Activated naive CD8-positive, alpha-beta T cell treated with anti-CD3 and anti-CD28 coated beads for 36 hours (primary cell): ENCODE measurements at places on chromosomes 7 and 10. TPM values are rescaled to one million over a fixed set of nuclear protein-coding genes. Genes with fewer than 3 reads are reported as not detected.

The NPC1L1 gene
- not detected for total RNA-seq

The STEAP1 gene
- total RNA-seq: 2.4 TPM

The SUN3 gene
- total RNA-seq: not detected

The CEP55 gene
- 47.6 TPM for total RNA-seq

The IL15RA gene
- total RNA-seq: 27.8 TPM

The RASA4B gene
- 23.6 TPM for total RNA-seq

The FLNC gene
- 0.12 TPM for total RNA-seq

The NRAP gene
- not detected for total RNA-seq

DNA sequence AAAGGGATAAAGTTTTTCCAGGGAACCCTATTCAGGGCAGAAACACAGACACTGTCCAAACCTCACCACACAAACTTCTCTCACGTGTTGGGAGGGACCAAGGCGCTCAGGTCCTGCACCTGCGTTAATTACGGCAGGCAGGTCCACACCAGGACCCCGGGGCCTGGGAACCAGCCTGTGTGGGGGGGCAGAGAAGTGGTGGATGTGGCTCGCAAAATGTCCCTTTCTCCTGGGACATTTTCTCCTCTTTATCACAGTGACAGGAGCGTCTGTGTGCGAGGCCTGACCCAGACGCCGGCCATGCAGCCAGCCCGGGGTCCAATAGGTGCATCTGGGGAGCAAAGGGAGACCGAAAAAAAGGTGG lies 73.4 kb upstream of the ZNF722 start:
- no peaks in the 10 kb centered on the region for H3K27me3 ChIP-seq
- no peak for DNase-seq
- peaks cover 20% of the 10 kb centered on the region for H3K36me3 ChIP-seq
- H3K4me3 ChIP-seq: peak overlapping the region; percentile 92

DNA sequence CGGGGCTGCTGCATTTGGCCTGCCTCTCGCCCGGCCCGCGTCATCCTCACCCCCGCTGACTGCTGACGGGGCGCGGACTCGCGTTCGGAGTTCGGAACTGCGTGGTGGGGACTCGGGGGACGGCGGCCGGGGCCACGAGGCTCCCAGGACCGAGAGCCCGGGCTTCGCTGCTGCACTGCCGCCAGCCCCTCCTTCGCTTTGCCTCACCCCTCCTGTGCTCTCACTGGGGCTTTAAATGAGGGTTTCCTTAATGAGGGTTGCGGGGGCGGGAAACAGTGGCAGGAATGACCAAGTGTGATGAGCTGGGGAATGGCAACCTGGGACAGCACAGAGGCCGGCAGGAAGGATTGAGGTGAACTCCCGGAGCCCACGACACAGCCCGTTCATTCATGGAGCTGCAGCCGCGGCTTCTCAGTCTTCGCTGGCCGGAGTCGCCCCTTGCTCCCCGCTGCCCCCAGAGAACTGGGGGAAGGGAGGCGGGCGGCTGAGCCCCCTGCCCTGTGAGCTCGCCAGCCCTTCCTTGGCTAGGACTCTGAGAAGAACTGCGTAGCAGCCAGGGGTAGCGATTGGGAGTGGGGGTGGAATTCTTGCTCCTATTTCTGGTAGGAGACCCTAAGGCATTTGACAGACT lies 1.5 kb upstream of the LRRC4 start:
- peaks cover 20% of the 10 kb centered on the region for H3K36me3 ChIP-seq
- H3K27ac ChIP-seq: no peak overlapping the region
- H3K4me3 ChIP-seq: peak overlapping the region; percentile 25
- peak; percentile 32 for DNase-seq

- no peaks in the 10 kb centered on the region for H3K4me1 ChIP-seq
- no peak overlapping the region for H3K27ac ChIP-seq
- H3K4me3 ChIP-seq: no peak overlapping the region
- H3K36me3 ChIP-seq: peaks cover 30% of the 10 kb centered on the region
- no peaks in the 10 kb centered on the region for H3K27me3 ChIP-seq
These were observed 32.5 kb downstream of the ZNF277 start for GRCh38 chr7:112238852-112239610.

DNA sequence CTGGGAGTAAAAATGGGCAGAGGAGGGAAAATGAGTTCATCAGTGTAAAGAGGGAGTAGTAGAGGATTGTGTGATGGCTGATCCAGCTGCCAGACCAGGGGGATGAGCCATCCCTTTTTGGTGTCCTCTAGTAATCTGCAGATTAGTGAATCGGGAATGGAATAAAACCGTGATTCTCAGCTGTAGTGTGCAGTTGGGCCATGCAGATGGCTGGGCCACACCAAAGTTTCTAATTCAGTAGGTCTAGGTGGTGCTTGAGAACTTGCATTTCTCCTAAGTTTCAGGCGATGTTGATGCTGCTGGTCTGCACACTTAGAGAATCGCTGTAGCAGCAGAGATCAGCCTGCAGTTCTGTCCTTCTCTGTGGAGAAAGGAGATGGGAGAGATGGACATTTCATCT lies 22.7 kb downstream of the PDCD11 start:
- H3K4me1 ChIP-seq: no peaks in the 10 kb centered on the region
- peaks cover 61% of the 10 kb centered on the region for H3K36me3 ChIP-seq
- H3K4me3 ChIP-seq: no peak overlapping the region
- no peaks in the 10 kb centered on the region for H3K27me3 ChIP-seq
- DNase-seq: no peak
- no peak overlapping the region for H3K27ac ChIP-seq

DNA sequence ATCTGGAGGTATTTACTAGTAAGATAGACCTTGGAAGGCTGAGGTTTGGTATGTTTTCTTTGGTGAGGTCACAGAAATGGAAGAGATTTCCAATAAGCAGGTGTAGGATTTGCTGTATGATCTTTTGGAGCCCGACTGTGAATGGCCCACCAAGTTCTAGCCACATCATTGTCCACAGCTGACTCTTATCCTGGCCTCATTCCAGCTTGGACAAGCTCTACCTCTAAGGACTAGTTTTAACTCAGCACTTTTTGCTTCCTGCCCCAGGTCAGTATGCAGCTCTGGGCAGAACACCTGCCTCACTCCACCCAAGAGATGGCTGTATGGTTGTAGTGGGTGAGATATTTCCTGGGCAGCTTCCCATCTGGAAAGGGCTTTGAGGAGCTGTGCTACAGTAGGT lies 6.1 kb upstream of the CPA4 start:
- H3K36me3 ChIP-seq: no peaks in the 10 kb centered on the region
- no peak overlapping the region for H3K27ac ChIP-seq
- no peak overlapping the region for H3K4me3 ChIP-seq
- no peaks in the 10 kb centered on the region for H3K4me1 ChIP-seq
- DNase-seq: no peak

DNA sequence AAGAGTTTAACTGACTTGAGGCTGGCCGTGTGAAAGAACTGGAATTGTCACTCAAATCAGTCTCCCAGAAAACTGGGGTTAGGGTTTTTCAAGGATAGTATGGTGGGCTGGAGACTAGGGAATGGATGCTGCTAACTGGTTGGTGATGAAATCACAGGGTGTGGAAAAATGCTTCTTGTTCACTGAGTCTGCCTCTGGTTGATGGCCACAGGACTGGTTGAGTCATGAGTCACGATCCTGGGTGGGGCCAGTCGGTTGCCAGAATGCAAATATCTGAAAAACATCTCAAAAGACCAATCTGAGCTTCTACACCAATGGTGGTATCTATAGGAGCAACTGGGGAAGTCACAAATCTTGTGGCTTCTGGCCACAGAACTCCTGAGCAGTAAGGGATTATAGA lies 16.3 kb upstream of the BAMBI start:
- H3K4me1 ChIP-seq: peaks cover 4% of the 10 kb centered on the region
- H3K27ac ChIP-seq: no peak overlapping the region
- no peak overlapping the region for H3K4me3 ChIP-seq

GRCh38 chr7:130912862-130913638 lies 179.0 kb upstream of the KLF14 start:
- DNase-seq: peak; percentile 86
- peak overlapping the region; percentile 94 for H3K27ac ChIP-seq
- H3K36me3 ChIP-seq: peaks cover 83% of the 10 kb centered on the region
- H3K4me3 ChIP-seq: peak overlapping the region; percentile 87
- H3K4me1 ChIP-seq: peaks cover 89% of the 10 kb centered on the region

DNA sequence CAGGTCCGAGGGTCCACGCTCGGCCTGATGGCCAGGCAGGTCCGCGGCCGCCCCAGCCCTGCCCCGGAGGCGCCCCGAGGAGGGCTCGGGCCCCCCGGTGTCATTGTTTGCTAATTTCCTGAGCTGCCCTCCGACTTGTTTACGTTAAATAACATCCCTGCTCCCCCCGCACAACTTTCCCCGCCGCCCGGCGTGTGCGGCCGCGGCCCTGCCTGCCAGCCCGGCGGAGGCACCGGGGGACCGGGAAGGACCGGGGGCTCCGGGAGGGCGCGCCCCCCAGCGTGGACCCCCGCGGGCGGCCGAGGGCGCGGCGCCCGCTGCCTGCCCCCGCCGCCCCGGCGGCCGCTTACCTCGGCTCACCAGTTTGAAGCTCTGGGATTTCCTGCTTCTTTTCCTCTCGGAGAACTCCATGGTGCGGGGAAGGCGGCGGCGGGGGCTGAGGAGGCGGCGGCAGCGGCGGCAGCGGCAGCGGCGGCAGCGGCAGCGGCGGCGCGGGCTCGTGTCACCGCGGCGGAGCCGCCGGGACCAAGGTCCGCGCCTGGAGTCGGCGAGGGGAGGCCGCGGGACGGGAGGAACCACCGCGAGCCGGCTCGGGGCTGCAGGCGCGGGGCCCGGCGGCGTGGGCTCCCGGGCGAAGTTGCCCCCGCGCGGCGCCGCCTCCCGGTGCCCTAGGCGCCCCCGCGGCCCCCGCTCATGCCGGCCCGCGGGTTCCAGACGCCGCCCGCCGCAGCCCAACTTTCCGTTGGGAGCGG lies 515 bp downstream of the BEND7 start:
- peak; percentile 3 for DNase-seq
- H3K4me1 ChIP-seq: peaks cover 6% of the 10 kb centered on the region
- peaks cover 74% of the 10 kb centered on the region for H3K27me3 ChIP-seq
- no peak overlapping the region for H3K27ac ChIP-seq
- no peaks in the 10 kb centered on the region for H3K36me3 ChIP-seq
- H3K4me3 ChIP-seq: peak overlapping the region; percentile 48

DNA sequence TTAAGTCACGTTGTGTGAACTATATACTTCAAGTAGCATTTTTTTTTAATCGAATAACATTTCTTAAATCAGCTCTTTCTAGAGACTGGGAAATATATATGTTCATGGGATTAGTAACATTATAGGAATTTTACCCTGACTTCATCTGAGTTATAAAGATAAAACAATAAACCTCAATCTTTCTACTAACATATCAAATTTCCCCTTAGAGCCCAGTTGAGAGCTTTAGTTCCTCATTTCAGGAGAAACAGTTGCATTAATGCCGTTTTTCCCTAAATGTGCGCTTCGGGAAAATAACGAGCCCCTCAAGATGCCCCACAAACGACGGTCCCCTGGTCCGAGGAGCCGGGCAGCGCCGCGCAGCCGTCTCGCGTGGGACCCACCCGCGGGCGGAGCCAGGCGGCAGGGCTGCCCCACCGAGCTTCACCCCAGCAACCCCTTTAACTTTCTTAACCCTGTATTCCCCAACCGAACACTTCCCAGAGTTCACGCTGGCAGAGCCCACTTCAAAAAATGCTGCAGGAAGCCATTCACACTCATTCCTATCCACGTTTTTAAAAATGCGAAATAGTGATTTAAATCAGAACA lies 152.5 kb upstream of the YAE1 start:
- H3K27me3 ChIP-seq: peaks cover 48% of the 10 kb centered on the region
- H3K4me1 ChIP-seq: peaks cover 4% of the 10 kb centered on the region
- H3K36me3 ChIP-seq: no peaks in the 10 kb centered on the region
- no peak for DNase-seq
- no peak overlapping the region for H3K27ac ChIP-seq

GRCh38 chr7:113289140-113289740 lies 170.9 kb upstream of the SMIM30 start:
- H3K4me3 ChIP-seq: no peak overlapping the region
- no peaks in the 10 kb centered on the region for H3K27me3 ChIP-seq
- H3K4me1 ChIP-seq: no peaks in the 10 kb centered on the region
- H3K36me3 ChIP-seq: no peaks in the 10 kb centered on the region
- no peak for DNase-seq

DNA sequence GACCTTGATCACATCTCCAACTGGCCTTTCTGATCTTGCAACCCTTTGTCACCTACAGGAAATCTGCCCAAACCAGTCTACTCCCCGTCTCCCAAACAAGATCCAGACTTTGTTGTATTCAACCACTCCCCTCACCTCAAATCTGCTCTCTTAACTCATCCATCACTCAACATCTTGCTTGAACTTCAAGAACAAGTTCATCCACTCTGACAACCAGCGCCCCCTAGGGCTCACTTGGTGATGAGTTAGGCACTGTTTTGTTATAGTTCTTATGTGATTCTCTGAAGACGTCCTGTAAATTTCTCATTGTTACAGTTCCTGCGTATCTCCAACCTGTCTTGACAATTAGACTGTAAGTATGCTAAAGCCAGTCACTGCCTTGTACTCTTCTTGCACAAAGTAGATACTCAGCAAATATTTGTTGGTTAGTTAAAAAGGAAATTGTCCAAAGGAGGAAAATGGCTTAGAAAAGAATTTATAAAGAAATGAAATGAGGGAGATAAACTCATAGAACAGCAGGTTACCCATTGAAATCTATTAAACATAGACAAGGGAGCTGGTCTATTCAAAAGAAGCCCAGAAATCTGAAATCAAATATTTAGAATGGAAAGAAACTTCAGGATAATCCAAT lies 5.3 kb downstream of the FRMD4A start:
- no peaks in the 10 kb centered on the region for H3K36me3 ChIP-seq
- DNase-seq: peak; percentile 31
- no peak overlapping the region for H3K4me3 ChIP-seq
- peaks cover 29% of the 10 kb centered on the region for H3K27me3 ChIP-seq
- no peak overlapping the region for H3K27ac ChIP-seq

DNA sequence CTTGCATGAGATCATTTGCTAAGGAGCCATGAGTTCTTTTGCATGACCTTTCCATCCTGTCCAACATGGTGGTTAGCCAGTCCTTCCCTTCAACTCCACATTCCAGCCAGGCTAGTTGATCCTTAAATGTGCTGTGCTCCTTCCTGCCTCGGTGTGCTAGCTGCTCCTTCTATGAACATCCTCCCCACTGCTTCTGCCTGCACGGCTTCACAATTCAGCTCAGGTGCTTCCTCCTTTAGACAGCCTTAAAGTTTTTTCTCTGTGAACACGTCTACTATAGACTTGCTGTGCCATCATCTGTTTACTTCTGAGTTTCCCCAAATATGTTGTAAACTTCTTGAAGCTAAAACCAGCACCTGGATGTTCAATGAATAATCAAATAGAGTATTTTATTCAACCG lies 95.5 kb downstream of the OTUD1 start:
- peaks cover 71% of the 10 kb centered on the region for H3K4me1 ChIP-seq
- H3K4me3 ChIP-seq: no peak overlapping the region
- no peaks in the 10 kb centered on the region for H3K27me3 ChIP-seq
- peak overlapping the region; percentile 87 for H3K27ac ChIP-seq

DNA sequence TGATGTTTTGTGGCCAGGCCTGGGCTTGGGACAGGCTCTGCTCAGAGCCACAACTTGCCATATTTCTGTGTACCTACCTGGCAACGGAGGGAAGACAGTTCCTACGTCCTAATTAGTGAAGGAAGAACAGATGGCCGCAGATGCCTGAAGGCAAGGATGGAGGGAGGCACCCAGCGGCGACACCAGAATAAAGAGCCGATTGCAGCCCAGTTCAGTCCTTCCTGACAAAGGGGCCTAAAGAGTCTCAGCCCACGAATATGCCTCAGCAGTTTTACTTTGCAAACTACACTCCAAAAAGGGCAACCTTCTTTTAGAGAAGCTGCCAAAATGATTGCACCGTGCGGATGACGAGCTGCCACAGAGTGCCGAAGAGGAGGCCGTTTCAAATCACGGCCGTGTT lies 585.8 kb downstream of the GLRX3 start:
- H3K27me3 ChIP-seq: no peaks in the 10 kb centered on the region
- no peak overlapping the region for H3K27ac ChIP-seq
- H3K36me3 ChIP-seq: no peaks in the 10 kb centered on the region
- no peaks in the 10 kb centered on the region for H3K4me1 ChIP-seq
- DNase-seq: no peak
- H3K4me3 ChIP-seq: no peak overlapping the region
